ENCODE measurements at places on chromosomes 2 and 18.

DNA sequence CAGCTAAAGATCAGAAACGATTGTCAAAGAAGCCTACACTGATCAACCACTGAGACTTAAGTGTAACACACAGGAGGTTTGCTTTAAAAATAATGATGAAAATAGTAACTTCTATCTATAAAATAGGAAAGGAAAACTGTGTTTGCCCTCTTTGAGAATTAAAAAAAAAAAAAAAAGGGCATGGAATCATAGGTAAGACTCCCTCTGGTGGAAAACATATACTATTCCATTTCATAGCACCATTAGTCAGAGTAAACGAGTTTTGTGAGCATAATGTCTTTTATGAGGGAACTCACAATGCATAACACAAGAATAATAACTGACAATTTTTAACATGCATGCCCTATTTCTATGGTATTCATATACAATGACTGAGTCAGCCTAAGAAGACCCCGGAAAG, 36.3 kb downstream of the SLC35F5 start:
- H3K27ac ChIP-seq: no peak overlapping the region
- H3K36me3 ChIP-seq: peaks cover 11% of the 10 kb centered on the region
- no peak for DNase-seq
- H3K4me1 ChIP-seq: no peaks in the 10 kb centered on the region
- H3K4me3 ChIP-seq: no peak overlapping the region

DNA sequence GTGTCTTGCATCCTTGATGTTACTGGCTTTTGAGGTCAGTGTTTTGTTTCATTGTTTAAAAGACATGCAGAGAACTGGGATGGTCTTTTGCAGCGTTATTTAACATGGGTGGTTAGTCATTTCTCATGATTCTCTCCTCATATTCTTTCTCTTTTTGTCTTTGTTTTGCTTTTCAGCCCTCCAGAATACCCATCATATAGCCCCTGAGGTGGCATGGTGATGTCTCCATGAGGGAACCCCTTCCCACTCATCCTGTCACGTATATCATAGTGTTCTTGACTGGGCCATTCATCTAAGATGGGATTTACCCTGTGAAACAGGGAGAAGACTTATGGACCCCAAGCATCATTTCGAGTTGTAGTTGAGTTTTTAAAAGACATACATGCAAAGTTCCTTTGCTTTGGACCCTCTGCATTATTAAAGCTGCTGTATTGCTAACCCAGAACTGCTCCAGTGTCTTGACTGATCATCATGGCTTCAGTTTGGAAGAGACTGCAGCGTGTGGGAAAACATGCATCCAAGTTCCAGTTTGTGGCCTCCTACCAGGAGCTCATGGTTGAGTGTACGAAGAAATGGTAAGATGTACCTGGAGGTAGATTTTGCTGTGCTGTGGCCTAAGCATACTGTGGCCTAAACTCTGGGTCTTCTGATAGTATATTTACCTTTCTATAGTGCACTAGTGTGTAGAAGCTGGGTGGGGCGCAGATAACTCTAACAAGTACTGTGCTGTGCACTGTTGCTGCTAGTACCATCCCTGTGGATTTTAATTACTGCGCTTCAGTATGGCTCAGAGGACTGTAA, 1.4 kb downstream of the EHBP1 start:
- DNase-seq: no peak
- H3K4me3 ChIP-seq: peak overlapping the region; percentile 82
- no peaks in the 10 kb centered on the region for H3K4me1 ChIP-seq
- peaks cover 10% of the 10 kb centered on the region for H3K36me3 ChIP-seq
- H3K27me3 ChIP-seq: no peaks in the 10 kb centered on the region
- no peak overlapping the region for H3K27ac ChIP-seq

DNA sequence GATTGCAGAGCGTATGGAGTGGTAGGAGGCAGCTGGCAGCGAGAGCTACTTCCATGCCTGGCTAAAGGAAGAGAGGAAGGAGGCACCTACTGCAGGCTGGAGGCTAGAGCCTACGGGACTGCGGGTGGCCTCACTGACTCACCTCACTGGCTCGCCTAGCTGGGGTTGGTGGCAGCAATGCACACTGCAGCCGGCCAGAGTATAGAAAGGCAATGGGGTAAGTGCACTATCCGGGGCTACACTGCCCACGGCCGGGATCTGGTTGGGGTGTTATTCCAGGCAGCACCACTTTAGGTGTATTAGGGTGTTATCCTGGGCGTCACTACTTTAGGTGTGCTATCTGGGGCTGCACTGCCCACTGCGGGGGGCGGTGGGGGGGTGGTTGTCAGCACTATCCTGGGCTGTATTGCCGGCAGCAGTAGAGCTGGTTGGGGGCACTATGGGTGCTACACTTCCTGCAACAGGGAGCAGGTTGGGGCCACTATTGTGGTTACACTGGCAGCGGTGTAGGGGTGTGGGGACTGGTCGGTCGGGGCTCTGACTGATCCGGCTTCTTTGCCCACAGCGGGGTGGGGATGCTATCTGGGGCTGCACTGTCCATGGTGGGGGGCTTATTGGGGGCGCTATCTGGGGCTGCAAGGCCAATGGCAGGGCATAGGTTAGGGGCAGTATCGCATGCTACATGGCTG, 33.3 kb upstream of the ANKRD62 start:
- H3K36me3 ChIP-seq: no peaks in the 10 kb centered on the region
- H3K4me3 ChIP-seq: no peak overlapping the region
- no peak for DNase-seq
- H3K27ac ChIP-seq: no peak overlapping the region

DNA sequence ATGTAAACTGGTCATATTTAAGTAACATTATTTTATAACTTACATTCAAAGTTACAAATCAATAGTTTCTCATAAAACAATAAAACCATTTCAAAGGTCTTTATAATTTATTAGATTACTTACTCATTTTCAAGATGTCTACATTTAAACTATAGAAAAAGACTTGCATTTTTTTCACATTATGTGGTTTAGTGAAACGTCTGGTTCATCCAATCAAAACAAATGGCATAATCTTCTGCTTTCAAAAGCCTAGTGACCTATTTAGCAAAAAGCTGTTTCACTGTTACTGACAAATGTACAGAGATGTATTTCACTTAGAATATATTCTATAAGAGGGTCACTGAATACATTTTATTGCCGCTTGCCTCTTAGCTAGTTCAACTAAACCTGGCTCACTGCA, 49.3 kb upstream of the MCM6 start:
- no peaks in the 10 kb centered on the region for H3K27me3 ChIP-seq
- H3K27ac ChIP-seq: no peak overlapping the region
- H3K4me1 ChIP-seq: no peaks in the 10 kb centered on the region
- H3K4me3 ChIP-seq: no peak overlapping the region
- peaks cover 24% of the 10 kb centered on the region for H3K36me3 ChIP-seq

- H3K27ac ChIP-seq: no peak overlapping the region
- no peak for DNase-seq
- no peaks in the 10 kb centered on the region for H3K36me3 ChIP-seq
- H3K4me1 ChIP-seq: no peaks in the 10 kb centered on the region
- H3K4me3 ChIP-seq: no peak overlapping the region
Observed at GRCh38 chr2:5661362-5661761, 30.8 kb upstream of the SOX11 start.

GRCh38 chr18:23951206-23951605, 63.3 kb upstream of the TTC39C start:
- peaks cover 16% of the 10 kb centered on the region for H3K4me1 ChIP-seq
- no peaks in the 10 kb centered on the region for H3K27me3 ChIP-seq
- DNase-seq: no peak
- H3K36me3 ChIP-seq: no peaks in the 10 kb centered on the region
- no peak overlapping the region for H3K4me3 ChIP-seq
- peak overlapping the region; percentile 92 for H3K27ac ChIP-seq

DNA sequence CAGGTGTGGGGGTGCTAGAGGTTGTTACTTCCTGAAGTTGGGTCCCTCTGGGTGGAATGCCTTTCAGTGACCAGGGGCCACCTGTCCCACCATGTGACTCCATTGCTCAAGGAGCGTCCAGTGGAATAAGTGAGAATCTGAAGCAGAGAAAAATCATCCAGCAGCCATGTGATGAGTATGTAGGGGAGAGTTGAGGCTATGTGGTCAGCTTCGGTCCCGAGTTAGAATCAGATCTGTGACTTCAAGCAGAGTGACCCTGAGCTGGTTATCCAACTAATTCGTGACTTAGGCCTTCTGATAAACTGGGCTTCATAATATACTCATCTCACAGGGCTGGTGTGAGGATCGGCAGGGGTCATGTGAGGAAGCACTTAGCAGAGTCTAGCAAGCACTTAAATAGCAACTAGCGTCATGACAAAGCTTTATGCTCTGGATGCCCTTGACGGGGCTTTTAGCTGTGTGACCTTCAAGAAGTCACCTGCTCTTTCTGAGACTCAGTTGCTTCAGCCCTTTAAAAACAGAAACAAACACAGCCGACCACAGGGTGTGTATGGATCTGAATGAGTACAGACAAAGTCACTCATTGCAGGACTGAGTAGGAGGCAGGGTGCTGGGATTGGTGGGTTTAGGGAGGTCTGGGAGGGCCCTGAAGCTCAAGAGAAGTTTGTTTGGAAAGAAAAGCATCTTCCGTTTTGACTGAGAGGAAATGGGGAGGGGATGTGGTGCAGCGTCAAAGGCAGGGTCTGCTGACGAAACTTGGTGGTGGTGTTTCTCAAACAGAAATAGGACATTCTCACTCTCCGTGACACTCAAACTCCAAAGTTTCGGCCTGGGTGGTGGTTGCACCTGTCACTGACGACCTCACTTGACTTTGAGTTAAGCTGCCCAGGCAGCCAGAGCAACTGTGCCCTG, 264.0 kb upstream of the CXCR4 start:
- no peak overlapping the region for H3K4me3 ChIP-seq
- H3K4me1 ChIP-seq: no peaks in the 10 kb centered on the region
- no peak for DNase-seq

DNA sequence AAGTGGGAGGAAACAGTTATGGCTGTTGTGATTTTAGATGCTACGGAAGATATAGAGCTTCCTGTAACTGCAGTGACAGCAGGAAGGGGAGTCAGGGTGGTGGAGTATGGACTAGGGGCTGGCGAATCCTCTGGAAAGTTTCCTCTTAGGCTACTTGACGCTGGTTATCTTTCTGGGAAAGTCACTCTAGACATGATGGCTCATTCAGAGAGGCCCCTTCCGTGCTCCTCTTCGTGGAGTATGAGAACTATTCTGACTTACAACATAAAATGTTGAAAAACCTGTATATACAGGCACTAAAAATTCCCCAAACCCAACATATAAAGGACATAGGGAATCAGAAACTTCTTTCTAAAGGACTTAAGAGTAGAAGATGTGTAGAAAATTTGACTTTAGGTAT, 78.8 kb downstream of the C18orf54 start:
- H3K36me3 ChIP-seq: no peaks in the 10 kb centered on the region
- no peak overlapping the region for H3K27ac ChIP-seq
- DNase-seq: no peak
- H3K4me3 ChIP-seq: no peak overlapping the region
- H3K27me3 ChIP-seq: no peaks in the 10 kb centered on the region

GRCh38 chr2:49598231-49598630, 443.9 kb upstream of the FSHR start:
- no peak overlapping the region for H3K27ac ChIP-seq
- no peaks in the 10 kb centered on the region for H3K27me3 ChIP-seq
- H3K4me3 ChIP-seq: no peak overlapping the region
- no peak for DNase-seq
- no peaks in the 10 kb centered on the region for H3K4me1 ChIP-seq

DNA sequence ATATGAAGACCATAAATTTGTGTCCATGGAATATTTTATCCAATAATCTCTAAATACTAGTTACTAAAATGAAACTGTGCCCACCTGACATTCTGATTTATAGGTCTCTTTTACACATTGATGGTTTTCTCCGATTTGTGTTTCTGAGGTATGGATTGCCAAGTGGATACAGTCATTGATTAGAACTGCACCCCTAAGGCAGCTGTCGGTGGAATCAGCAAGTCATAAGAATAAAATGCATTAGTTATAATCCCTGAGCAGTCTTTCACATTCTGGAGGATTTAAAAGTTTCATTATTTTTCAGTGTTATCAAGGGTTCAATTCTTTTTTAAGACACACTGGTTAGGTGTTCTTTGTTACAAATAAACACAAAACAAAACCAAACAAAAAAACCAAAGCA, 6.0 kb downstream of the CAVIN2 start:
- H3K27me3 ChIP-seq: no peaks in the 10 kb centered on the region
- DNase-seq: no peak
- no peaks in the 10 kb centered on the region for H3K36me3 ChIP-seq
- H3K4me1 ChIP-seq: no peaks in the 10 kb centered on the region
- no peak overlapping the region for H3K4me3 ChIP-seq

DNA sequence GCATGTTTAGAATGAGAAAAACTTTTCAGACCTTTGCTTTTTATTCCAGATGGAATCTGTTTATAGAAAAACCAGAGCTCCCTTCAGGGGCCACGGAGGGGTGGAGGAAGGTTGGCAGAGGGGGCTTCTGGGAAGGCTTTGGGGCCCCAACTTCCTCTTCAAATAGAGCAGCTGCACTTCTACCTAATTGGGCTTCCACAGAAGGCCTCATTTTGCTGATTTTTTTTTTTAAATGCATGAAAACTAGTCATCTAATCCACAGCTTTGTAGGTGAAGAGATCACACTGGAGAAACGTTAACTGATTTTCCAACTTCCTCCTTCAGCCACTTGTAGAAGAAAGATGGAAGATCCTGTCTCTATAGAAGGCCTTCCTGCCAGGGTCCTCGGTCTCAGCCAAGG, 181.8 kb downstream of the BCL11A start:
- no peak for DNase-seq
- H3K4me3 ChIP-seq: no peak overlapping the region
- no peaks in the 10 kb centered on the region for H3K36me3 ChIP-seq
- H3K4me1 ChIP-seq: no peaks in the 10 kb centered on the region
- H3K27me3 ChIP-seq: no peaks in the 10 kb centered on the region

GRCh38 chr2:54772531-54772930, 49.1 kb downstream of the EML6 start:
- H3K36me3 ChIP-seq: peaks cover 5% of the 10 kb centered on the region
- no peak for DNase-seq
- no peaks in the 10 kb centered on the region for H3K4me1 ChIP-seq
- H3K27me3 ChIP-seq: no peaks in the 10 kb centered on the region
- no peak overlapping the region for H3K27ac ChIP-seq
- H3K4me3 ChIP-seq: no peak overlapping the region

- no peak for DNase-seq
- H3K4me3 ChIP-seq: no peak overlapping the region
- H3K36me3 ChIP-seq: no peaks in the 10 kb centered on the region
- no peaks in the 10 kb centered on the region for H3K27me3 ChIP-seq
- H3K27ac ChIP-seq: no peak overlapping the region
Observed at GRCh38 chr2:11718606-11719005, 27.8 kb upstream of the LPIN1 start.

GRCh38 chr18:75592527-75592926, 165.0 kb upstream of the SMIM21 start:
- H3K4me3 ChIP-seq: no peak overlapping the region
- no peaks in the 10 kb centered on the region for H3K27me3 ChIP-seq
- H3K27ac ChIP-seq: no peak overlapping the region

DNA sequence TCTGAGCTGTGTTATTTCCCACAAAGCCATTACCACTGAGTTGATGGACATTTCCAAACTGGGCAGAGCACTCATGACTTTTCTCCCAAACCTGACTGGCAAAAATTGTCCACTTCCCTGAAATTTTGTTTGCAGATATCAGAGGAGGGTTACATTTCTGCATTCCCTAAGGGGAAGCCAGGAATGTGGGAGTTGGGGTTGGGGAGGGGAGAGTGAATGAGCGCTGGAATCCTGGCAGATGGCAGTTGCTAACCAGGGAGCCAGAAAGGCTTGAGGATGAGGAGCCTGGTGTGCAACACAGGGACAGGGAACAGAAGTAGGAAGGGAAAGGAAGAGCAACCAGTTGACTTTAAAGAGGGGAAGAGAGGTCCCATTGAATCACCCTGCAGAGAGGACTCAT, 14.0 kb upstream of the CCNYL1 start:
- H3K4me1 ChIP-seq: no peaks in the 10 kb centered on the region
- H3K4me3 ChIP-seq: no peak overlapping the region
- no peaks in the 10 kb centered on the region for H3K36me3 ChIP-seq
- no peak overlapping the region for H3K27ac ChIP-seq
- DNase-seq: no peak
